ENCODE measurements at places on chromosomes 3 and 15. TPM values are rescaled to one million over a fixed set of nuclear protein-coding genes. Genes with fewer than 3 reads are reported as not detected.
A peak's percentile ranks its signal among the peaks of the same experiment; 100 is the strongest.

DNA sequence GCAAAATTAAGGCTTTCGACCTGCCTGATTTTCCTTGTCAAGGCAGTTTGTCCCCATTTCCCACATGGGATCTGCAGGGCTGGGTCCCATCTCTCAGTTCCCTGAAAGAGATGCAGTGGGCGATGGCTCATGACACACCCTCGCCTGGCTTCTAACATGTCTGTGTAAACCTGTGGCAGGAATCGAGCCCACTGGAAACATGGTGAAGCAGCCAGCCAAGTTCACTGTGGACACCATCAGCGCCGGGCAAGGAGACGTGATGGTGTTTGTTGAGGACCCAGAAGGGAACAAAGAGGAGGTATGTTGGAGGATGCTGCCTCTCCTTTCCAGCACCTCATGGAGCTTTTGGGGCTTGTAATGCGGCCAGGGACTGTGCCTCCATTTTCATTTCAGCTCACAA is 86.4 kb downstream of the FLNB start:
- H3K4me1 ChIP-seq = no peaks in the 10 kb centered on the region
- H3K4me3 ChIP-seq = no peak overlapping the region
- H3K27ac ChIP-seq = no peak overlapping the region
- H3K36me3 ChIP-seq = peaks cover 13% of the 10 kb centered on the region
- DNase-seq = no peak
- no peaks in the 10 kb centered on the region for H3K27me3 ChIP-seq

The HTR3E gene
- not detected for total RNA-seq

The CYP1A2 gene
- total RNA-seq = not detected

The SERINC4 gene
- total RNA-seq = 0.26 TPM

The IQCH gene
- 2.6 TPM for total RNA-seq

DNA sequence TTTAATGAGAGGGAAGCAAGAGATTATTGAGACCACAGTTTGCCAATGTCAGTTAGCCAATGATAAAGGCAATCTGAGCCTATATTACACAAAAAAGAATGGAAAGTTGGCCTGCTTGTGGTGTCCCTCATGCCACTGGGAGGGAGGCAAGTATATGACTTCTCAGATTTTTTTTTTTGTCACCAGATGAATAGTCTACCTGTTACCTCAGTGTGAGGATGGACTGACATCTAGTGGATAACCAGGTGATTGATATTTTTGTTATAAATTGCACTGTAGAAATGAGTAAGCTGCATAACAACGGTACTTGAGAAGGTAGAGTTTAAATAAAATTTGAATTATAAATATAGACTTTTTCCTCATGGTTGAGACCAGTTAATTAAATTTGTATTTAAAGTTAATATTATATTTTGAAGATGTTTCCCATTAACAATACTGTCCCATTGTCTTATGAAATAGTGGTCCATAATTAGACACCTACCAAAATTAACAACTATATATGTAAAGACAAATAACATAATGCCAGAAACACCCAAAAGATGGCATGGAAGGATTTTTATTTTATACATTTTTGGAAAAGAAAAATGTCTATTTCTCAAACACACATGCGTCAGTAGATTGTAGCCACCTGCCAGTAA is 237.8 kb upstream of the GADL1 start:
- H3K36me3 ChIP-seq = no peaks in the 10 kb centered on the region
- no peak overlapping the region for H3K27ac ChIP-seq
- H3K27me3 ChIP-seq = no peaks in the 10 kb centered on the region
- DNase-seq = no peak
- no peaks in the 10 kb centered on the region for H3K4me1 ChIP-seq

The TTLL13 gene
- 0.70 TPM for total RNA-seq

GRCh38 chr3:51691021-51691420 is 15.8 kb upstream of the GRM2 start:
- no peak for DNase-seq
- no peaks in the 10 kb centered on the region for H3K27me3 ChIP-seq
- no peak overlapping the region for H3K27ac ChIP-seq
- peaks cover 18% of the 10 kb centered on the region for H3K4me1 ChIP-seq

DNA sequence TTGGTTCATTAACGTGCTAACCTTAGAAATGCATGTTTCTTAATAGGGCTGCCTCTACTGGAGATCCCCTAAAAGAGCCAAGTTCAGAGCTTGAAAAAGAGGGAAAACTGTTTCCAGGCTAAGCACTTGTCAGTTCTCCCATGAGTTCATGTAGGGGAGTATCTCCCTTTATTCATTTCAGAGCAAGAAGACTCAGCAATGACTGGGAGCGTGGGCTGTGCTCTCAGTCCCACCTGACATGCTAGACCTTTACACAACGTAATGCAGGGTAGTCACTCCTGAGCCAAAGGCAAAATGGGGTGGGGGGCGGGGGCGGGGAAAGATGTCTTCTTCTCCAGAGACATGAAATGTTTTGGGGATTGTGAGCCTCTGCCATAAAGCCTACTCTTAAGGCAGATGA is 420.1 kb upstream of the MCTP2 start:
- H3K4me3 ChIP-seq = no peak overlapping the region
- H3K36me3 ChIP-seq = no peaks in the 10 kb centered on the region
- no peak for DNase-seq
- no peaks in the 10 kb centered on the region for H3K4me1 ChIP-seq
- no peaks in the 10 kb centered on the region for H3K27me3 ChIP-seq

The GHRL gene
- 0.53 TPM for total RNA-seq

- H3K27ac ChIP-seq = peak within 1 kb of the TSS; percentile 43
- H3K4me1 ChIP-seq = peaks cover 6% of the 10 kb centered on the region
- H3K36me3 ChIP-seq = peaks cover 5% of the 10 kb centered on the region
- H3K4me3 ChIP-seq = peak within 1 kb of the TSS; percentile 70
- DNase-seq = no peak
Observed at GRCh38 chr3:44648564-44649229, at the start of gene ZNF35. TSS of gene ZNF35 (plus strand) at chr3:44648732. CDS start at chr3:44651068, 2,336 bp downstream.
